ENCODE measurements at places on chromosomes 13 and 19.

- DNase-seq, result no peak
Measured at GRCh38 chr19:32309711-32310390, 35.6 kb upstream of the ZNF507 start.

- DNase-seq, result no peak
Measured at GRCh38 chr13:28045861-28046260, 54.5 kb downstream of the FLT3 start.

DNA sequence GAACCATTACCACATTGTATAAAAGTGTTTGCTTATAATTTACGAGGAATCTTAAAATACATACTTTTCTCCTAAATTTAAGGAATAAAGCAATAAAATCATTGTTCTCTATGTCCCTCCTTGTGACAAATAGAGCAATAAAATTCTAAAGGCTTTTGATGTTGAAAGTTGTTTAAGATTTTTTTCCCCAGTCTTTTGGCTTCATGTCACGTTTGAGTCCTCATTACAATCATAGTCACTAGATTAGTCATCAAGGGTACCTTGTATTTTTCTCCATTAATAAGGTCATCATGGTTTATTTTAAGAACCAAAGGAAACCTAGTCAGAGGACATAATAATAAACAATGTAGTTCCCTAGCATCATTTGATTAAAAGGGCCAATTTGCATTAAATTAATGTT, 3.2 kb downstream of the WBP4 start:
- no peak for DNase-seq

- DNase-seq, result peak; percentile 59
Measured at GRCh38 chr19:48837051-48837524, 797 bp upstream of the HSD17B14 start.

- DNase-seq, result no peak
Measured at GRCh38 chr13:48424212-48424611, 11.3 kb upstream of the LPAR6 start.

DNA sequence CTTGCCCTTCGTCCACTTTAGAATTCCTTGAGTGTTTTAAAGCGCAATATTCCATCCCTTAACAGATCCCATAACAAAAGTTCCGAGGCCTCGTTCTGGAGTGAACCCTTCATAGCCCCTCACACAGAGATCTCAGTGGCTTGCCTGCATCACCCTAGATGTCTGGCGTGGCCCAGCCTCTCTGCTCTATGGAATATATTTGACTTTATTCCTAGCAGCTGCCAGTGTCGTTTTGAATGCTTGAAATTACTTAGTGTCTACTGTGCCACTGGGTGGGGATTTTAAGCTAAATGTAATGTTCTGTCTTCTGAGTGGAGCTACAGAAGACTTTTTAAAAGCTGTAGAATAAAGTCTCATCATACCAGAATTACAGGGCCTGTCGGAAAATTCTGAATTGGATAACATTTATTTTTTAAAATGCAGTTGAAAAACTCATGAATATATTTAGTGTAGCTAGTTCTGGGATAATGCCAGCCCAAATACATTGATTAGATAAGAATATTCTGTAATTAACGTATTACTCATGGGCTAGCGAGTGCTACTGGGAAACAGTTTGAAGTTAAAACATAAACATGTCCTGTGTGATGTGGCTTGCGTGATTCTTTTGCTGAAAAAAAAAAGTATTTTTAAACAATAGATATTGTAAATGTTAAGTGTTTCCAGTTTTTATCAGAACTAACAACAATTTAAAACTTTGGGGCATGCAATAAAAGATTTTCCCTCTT, 111.8 kb downstream of the ESD start:
- DNase-seq, result no peak

DNA sequence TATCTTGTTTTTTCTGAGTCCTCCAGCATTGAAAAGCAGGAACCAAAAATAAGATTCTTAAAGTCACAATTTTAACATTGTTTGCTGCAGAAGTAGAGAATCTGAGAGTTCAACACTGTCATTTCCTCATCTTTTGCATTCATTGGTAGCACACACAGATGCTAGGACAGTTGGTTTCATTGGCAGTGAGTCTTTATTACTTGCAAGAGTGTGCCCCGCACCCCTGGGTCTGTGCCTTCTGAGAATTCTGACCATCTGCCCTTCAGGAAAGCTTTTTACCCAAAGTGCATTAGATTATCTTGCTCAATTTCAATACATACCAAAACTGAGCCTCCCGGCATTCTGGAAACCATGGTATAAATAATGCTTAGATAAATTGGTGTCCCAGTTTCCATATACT, 247.7 kb upstream of the SLITRK1 start:
- DNase-seq, result no peak

GRCh38 chr19:12596927-12597548, 13.6 kb downstream of the ZNF490 start:
- no peak for DNase-seq

GRCh38 chr13:33730147-33730546, 87.8 kb upstream of the RFC3 start:
- DNase-seq, result no peak

GRCh38 chr13:69619651-69620050, 488.0 kb upstream of the ATXN8OS start:
- DNase-seq, result no peak

DNA sequence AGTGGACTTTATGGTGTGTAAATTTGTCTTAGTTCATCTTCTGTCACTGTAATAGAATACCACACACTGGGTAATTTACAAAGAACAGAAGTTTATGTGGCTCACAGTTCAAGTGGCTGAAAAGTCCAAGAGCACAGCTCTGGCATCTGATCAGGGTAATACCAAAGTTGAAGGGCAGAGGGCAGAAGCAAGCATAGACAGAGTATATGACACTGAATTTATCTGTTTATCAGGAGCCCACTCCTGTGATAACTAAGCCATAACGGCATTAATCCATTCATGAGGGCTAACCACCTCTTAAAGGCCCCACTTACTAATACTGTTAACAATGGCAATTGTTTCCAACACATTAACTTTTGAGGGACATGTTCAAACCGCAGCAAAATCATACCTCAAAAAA, 4.0 kb upstream of the RFXAP start:
- no peak for DNase-seq

- no peak for DNase-seq
Measured at GRCh38 chr19:771332-771785, 20.4 kb downstream of the MISP start.

DNA sequence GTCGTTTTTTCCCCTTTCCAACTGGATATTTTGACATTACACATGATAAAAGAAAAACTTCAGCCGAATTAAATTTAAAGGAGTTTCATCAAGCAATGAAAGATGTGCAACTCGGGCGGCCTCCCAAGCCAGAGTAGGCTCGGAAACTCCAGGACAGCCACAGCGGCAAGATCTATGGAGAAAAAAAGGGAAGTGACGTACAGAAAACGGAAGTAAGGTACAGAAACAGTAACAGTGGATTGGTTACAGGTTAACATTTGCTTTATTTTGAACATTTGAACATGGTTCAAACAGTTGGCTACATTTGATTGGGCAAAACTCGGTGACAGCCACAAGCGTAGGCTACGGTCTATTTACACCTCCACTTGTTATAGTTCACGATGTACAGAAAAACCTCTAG, 30.5 kb upstream of the FAM124A start:
- no peak for DNase-seq

GRCh38 chr13:46213242-46213641, 1.5 kb downstream of the LRRC63 start:
- no peak for DNase-seq

DNA sequence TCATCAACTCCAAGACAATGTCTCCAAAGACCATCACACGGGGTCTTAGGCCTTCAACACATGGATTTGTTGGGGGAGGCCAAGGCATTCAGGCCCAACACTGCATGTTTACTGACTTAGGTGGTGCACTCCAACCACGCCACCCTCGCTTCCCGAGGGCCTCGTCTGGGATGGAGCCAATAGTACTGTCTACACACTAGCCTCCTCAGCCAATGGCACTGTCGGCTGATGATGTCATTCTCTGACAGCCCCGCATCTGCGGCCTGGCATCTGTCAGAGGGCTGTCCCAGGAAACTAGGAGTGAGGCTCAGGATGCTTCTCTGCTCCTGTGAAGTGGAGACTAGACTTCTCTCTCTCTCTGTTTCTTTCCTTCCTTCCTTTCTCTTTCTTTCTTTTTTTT, 96.6 kb downstream of the TEX26 start:
- no peak for DNase-seq

DNA sequence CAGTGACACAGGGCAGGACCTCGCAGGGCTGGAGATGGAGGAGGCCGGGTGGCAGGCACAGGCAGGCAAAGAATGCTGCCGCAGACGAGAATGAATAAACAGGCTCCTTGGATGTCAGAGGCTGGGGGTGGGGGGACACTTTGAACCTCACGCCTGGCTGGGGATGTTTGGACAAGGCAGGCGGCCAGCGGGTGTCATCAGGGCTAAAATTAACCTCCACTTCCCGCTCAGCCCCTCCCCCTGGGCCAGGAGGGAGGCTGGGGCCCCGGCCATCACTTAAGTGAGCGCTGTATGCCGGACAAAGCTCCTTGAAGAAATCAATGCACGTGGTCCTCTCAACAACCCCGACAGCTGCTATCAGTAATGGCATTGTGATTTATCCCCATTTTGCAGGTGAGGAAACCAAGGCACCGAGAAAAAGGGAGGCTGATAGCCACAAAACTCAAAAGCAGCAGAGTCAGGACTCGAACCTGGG, 10.3 kb upstream of the FUT5 start:
- DNase-seq, result no peak

DNA sequence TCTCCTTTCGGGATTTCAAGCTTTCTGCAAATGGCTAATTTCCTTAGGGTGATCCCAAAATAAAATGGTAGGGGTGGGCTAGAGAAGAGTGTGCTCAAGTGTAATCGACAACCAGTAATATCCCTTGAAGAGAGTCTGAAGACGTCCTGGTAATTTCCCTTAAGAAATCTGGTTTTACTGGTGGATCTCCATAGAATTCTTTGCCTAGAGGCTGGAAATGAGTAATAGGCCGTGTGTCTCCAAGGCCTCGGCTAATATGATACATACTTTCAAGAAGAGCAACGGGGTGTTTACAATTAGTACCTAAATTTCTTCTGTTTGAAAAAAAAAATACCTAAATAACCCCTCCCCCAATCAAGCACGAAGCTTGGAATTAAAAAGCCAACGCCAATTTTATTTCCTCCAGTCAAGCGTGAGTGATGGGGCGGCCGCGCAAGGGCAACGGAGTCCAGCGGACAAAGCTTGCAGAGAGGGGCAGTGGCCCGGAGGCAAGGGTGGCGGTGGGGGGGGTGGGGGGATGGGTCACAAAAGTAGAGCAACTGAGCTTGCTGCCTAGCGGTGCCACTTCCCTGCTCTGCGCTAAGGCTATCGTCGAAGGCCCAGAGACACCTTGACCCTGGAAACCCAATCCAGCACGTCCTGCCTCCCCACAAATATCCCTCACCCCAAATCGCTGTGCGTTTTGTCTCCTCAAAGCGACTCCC, 7.8 kb downstream of the SOX21 start:
- DNase-seq, result no peak

DNA sequence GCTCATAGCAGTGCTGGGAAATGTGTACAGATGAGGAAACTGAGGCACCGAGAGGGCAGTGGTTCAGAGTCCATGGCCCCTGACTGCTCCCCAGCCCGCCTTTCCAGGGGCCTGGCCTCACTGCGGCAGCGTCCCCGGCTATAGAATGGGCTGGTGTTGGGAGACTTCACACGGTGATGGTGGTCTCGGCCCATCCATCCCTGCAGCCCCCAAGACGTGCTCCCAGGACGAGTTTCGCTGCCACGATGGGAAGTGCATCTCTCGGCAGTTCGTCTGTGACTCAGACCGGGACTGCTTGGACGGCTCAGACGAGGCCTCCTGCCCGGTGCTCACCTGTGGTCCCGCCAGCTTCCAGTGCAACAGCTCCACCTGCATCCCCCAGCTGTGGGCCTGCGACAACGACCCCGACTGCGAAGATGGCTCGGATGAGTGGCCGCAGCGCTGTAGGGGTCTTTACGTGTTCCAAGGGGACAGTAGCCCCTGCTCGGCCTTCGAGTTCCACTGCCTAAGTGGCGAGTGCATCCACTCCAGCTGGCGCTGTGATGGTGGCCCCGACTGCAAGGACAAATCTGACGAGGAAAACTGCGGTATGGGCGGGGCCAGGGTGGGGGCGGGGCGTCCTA, 15.9 kb downstream of the LDLR start:
- no peak for DNase-seq

GRCh38 chr13:102862624-102863210, 16.9 kb downstream of the ERCC5 start:
- DNase-seq, result no peak

DNA sequence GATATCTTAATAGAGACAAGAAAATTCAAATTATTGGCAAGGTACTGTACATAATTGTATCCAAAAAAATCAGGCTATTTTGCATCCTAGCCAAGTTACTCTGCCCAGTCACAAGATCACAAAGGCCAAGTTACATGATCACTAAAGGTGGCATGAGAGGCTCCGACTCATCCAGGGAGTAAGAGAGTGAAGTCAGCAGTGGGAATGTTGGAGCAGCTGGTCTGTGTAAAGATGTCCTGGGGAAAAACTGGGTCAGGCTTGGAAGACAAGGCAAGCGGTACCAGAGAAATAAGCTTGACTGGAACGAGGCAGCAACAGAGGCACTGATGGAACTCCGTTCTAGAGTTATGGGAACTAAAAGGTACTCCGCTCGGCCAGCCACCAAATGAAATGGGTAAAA, 50.2 kb upstream of the PSG2 start:
- DNase-seq, result no peak

DNA sequence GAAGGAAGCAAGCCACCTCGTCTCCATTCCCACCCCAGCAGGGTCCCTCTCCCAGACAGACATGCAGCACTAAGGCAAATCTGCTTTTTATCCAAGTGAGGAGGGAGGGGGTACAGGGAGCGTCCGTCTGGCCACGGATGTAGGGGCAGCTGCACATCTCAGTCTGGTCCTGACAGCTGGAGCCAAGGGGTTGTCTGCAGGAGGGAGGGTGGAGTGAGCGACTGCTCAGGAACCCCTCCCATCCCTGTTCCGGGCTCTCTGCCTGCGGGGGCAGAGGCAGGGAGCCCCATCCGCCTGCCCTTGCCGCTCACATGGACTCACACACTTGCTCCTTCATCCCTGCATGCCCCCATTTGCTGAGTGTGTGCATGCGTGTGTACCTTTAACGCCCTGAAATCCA, 2.5 kb downstream of the TMEM190 start:
- DNase-seq, result no peak

DNA sequence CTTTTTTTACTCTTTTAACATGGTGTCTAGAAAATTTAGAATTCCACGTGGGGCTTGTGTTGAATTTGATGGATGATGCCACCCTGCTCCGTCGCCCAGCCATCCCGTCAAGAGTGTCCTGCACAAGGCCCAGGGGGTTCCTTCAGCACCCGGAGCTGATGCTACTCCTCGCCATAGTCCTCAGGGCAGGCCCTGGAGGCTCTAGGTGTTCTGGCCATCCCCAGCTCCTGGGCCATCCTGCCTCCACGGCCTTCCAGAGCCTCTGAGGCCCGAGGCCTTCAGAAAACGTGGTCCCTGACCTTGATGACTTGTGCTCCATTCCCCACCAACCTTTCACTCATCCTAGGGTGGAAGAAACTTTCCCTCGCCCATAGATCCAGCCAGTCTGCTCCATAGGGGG, 3.3 kb downstream of the AKT1S1 start:
- no peak for DNase-seq

GRCh38 chr13:50369646-50370045, 354.4 kb downstream of the KCNRG start:
- no peak for DNase-seq

GRCh38 chr13:41577436-41577835, 120.1 kb downstream of the RGCC start:
- no peak for DNase-seq

Data from activated CD8-positive, alpha-beta memory T cell treated with anti-CD3 and anti-CD28 coated beads for 4 hours (primary cell).